Neural crest cell (in vitro differentiated cells): ENCODE measurements at places on chromosomes 16 and 17. TPM values are rescaled to one million over a fixed set of nuclear protein-coding genes. Genes with fewer than 3 reads are reported as not detected.
A peak's percentile ranks its signal among the peaks of the same experiment; 100 is the strongest.

GRCh38 chr16:74107795-74108610 lies 188.6 kb upstream of the PSMD7 start:
- H3K36me3 ChIP-seq = no peaks in the 10 kb centered on the region
- no peaks in the 10 kb centered on the region for H3K4me1 ChIP-seq
- H3K4me3 ChIP-seq = no peak overlapping the region
- DNase-seq = peak; percentile 46

Gene NME2
- 541 and 545 TPM in 2 replicates for total RNA-seq

GRCh38 chr17:79081571-79082276 lies 7.1 kb downstream of the ENGASE start:
- no peaks in the 10 kb centered on the region for H3K36me3 ChIP-seq
- no peaks in the 10 kb centered on the region for H3K27me3 ChIP-seq

- H3K4me3 ChIP-seq = no peak overlapping the region
- DNase-seq = no peak
- H3K4me1 ChIP-seq = peaks cover 5% of the 10 kb centered on the region
- peaks cover 11% of the 10 kb centered on the region for H3K36me3 ChIP-seq
These were observed 72.6 kb downstream of the CLEC16A start for GRCh38 chr16:11016993-11017392.

DNA sequence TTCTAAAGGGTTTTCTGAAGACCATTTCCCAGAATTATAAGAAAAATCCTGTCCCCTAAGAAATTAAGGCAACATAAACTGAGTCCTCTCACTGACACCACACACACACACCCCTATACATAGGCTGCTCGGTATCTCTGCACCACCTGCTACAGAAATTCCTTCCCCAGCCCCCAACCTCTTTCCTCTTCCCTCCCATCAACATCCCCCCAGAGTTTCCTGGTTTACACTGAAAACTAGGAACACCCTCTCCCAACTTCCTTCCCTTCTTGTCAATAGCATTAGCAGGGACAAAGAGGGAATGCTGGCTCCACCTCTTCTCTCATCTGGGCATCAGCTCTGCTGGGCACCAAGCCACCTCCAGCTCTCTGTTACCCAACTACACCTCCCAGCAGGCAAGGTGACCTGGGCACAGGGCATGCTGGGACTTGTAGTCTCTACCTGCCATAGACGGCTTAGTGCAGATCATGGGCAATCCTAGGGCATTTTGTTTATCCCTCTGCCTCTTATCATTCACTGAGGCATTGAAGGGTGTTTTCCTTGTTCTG lies 15.7 kb downstream of the CAVIN1 start:
- no peaks in the 10 kb centered on the region for H3K27me3 ChIP-seq
- H3K4me1 ChIP-seq = peaks cover 29% of the 10 kb centered on the region
- H3K27ac ChIP-seq = no peak overlapping the region
- no peak for DNase-seq

Gene CSH1
- total RNA-seq = not detected in 2 replicates

- H3K27ac ChIP-seq = no peak overlapping the region
- no peaks in the 10 kb centered on the region for H3K36me3 ChIP-seq
- H3K4me1 ChIP-seq = peaks cover 12% of the 10 kb centered on the region
- H3K27me3 ChIP-seq = no peaks in the 10 kb centered on the region
- DNase-seq = no peak
These were observed 570 bp upstream of the BCO1 start for GRCh38 chr16:81237942-81238295.

Gene TNFSF13
- 0.45 and 0.86 TPM in 2 replicates for total RNA-seq

DNA sequence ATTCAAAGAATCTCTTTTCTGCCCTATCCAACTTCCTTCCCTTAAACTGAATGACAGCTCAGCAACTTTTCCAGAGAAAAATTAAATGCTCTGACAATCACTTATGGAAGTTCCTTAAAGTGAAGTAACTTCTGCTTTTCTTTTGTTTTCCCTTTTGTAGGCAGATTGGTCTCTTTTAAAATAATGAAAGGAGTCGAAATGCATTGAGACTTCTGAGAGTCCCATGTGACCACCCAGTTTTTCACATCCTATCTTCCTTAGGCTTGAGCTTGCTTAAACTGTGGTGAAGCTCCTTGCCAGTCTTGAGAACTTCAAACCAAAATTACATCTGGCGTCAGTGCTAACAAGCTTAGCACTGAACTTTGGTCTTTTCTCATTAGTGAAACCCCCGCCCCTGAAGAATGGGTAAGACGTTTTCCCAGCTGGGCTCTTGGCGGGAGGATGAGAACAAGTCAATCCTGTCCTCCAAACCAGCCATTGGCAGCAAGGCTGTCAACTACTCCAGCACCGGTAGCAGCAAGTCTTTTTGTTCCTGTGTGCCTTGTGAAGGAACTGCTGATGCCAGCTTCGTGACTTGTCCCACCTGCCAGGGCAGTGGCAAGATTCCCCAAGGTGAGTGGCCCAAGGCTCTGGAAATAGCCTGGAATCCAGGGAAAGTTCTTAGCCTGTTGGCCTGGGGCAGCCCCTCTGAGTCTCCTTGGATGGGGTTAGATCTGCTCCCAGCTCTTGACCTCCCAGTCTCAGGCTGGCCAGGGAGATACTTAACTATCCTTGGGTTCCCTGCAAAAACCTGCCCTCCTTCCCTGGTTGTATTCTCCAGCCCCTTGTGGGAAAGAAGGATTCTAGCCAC lies 1.2 kb downstream of the TMEM106A start:
- no peaks in the 10 kb centered on the region for H3K36me3 ChIP-seq
- DNase-seq = no peak
- H3K4me1 ChIP-seq = peaks cover 31% of the 10 kb centered on the region
- no peaks in the 10 kb centered on the region for H3K27me3 ChIP-seq
- peak overlapping the region; percentile 91 for H3K4me3 ChIP-seq

- DNase-seq = no peak
- peaks cover 42% of the 10 kb centered on the region for H3K4me1 ChIP-seq
- H3K36me3 ChIP-seq = peaks cover 15% of the 10 kb centered on the region
These were observed 223.4 kb upstream of the TNRC6C start for GRCh38 chr17:77735081-77735565.

Gene HOXB3
- 21.9 and 22.8 TPM in 2 replicates for total RNA-seq

GRCh38 chr17:72034000-72034399 lies 86.8 kb upstream of the SOX9 start:
- H3K27ac ChIP-seq = peak overlapping the region; percentile 14
- H3K4me3 ChIP-seq = no peak overlapping the region
- no peak for DNase-seq
- H3K36me3 ChIP-seq = no peaks in the 10 kb centered on the region

DNA sequence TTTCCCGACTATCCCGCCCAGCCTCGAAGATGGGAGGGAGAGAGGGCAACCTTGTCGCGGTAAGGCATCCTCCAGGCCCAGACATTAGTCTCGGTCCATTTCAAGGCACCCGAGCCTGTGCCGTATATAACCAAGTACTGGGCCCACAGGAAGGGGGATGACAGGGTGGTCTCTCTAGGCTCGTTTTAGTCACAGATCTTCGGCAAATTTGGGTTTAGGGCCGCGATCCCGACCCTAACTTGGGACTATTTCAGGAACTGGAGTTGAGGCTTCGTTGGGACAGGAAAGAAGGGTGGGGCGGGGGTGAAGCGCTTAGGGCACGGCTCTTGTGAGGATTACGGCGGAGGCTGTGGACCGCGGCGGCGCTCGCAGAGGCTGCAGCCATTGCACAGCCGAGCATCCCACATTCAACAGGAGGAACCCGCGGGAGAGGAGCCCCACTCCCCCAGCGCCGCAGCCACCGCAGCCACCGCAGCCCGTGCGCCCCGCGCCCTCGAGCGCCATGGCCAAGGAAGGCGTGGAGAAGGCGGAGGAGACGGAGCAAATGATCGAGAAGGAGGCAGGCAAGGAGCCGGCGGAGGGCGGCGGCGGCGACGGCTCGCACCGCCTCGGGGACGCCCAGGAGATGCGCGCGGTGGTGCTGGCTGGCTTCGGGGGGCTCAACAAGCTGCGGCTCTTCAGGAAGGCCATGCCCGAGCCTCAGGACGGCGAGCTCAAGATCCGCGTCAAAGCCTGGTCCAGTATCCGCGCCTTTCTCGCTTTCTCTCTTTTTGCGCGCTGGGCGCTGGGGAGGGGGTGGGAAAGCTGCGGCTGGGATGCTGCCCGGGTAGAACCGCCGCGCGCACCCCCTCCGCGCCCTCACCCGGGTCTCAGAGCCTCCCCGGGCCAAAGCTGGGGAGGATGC lies at the start of gene VAT1L:
Gene VAT1L (plus strand): TSS at position 384 of the 904 bp plus-strand sequence. CDS start 119 bp downstream, at position 503.
- H3K27me3 ChIP-seq = peaks cover 69% of the 10 kb centered on the region
- peak within 1 kb of the TSS; percentile 94 for H3K4me3 ChIP-seq
- peaks cover 10% of the 10 kb centered on the region for H3K4me1 ChIP-seq
- H3K27ac ChIP-seq = no peak within 1 kb of the TSS
- DNase-seq = peak; percentile 47

DNA sequence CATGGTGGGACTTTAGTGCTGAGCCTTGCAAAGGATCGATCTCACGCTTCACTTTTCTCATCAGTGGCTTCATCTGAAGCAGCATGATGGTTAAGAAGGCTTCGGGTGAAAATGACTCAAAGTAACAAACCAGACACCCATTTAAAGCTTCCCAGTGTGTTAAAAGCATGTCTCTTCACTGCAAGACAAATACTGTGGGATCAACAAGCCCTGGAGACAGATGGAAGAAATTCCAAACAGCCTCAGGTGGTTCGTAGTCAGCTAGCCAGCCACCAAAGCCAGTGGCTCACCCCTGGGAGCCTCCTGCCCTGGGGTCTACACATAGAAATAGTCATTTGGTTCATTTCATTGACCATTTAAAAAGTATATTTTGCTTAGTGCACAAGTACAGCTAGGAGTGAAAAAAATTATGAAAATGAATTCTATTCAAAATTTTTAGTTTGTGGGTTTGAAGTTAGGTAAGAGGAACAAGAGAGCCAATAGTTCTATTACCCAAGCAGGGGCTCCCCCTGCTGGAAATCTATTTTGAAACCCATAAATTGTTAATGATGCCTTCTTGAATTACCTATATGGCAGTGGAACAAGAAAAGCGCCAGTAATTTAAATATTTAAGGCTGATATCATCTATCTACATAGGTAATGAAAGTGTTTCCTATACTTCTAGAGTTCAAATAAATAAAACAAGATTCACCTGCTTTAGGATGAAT lies 51.6 kb downstream of the PMP22 start:
- peak; percentile 29 for DNase-seq
- H3K4me3 ChIP-seq = no peak overlapping the region
- H3K27ac ChIP-seq = no peak overlapping the region
- no peaks in the 10 kb centered on the region for H3K27me3 ChIP-seq
- peaks cover 3% of the 10 kb centered on the region for H3K4me1 ChIP-seq
- peaks cover 3% of the 10 kb centered on the region for H3K36me3 ChIP-seq

DNA sequence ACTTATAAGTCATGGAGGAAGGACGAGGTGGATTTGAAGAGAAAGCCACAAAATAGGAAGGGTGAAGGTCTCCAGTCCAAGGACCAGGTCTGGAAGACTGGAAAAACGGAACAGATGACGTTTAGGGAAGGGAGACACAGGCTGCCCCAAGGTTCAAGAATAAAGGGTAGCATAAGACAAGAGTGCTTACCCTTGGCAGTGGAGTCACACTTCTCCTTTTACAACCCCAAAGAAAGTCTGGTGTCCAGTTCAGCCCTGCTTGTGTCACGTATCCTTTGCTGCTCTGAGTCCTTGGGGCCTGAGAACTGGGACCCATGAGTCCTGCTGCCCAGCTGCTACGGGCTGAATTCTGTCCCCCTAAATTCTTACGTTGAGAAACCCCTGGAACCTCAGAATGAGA lies 13.0 kb upstream of the GGA2 start:
- no peak for DNase-seq
- H3K4me3 ChIP-seq = no peak overlapping the region
- no peaks in the 10 kb centered on the region for H3K27me3 ChIP-seq
- H3K36me3 ChIP-seq = peaks cover 25% of the 10 kb centered on the region

Gene KRT28
- not detected in 2 replicates for total RNA-seq

DNA sequence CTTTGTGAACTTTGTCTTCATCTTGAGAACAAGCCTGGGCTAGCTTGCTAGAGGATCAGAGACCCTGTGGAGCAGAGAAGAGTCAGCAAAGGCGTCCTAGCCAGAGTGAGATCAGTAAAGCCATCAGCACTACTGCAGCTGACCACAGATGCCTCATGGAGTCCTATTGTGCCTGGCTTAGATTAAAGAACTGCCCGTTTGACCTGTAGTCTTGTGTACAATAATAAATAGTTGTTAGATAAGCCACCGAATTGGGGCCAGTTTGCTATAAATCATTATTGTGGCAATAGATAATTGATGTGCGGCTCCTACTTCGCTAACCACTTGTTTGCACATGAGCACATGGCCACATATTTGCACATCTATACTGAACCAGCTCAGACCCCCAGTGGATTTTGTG lies 103.0 kb downstream of the CYLD start:
- DNase-seq = no peak
- H3K27me3 ChIP-seq = peaks cover 23% of the 10 kb centered on the region
- H3K4me3 ChIP-seq = no peak overlapping the region
- H3K27ac ChIP-seq = peak overlapping the region; percentile 10

DNA sequence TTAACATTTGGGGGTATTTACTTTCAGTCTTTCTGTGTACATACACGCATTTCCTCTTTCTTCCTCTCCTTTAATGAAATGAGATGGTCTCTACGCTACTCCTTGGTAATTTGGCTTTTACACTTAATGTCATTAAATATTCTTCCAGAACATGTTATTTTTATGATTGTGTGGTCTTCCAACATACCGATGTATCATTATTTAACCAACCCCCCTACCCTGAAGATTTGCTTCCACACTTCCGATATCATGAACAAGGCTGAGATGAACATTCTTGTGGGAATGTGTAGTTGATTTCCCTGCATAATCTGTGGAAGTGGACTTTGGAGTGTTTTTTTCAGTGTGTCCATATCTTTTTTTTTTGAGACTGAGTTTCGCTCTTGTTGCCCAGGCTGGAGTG lies 2.3 kb upstream of the PGS1 start:
- peaks cover 42% of the 10 kb centered on the region for H3K4me1 ChIP-seq
- peak overlapping the region; percentile 61 for H3K4me3 ChIP-seq
- no peaks in the 10 kb centered on the region for H3K27me3 ChIP-seq
- DNase-seq = no peak
- no peak overlapping the region for H3K27ac ChIP-seq

DNA sequence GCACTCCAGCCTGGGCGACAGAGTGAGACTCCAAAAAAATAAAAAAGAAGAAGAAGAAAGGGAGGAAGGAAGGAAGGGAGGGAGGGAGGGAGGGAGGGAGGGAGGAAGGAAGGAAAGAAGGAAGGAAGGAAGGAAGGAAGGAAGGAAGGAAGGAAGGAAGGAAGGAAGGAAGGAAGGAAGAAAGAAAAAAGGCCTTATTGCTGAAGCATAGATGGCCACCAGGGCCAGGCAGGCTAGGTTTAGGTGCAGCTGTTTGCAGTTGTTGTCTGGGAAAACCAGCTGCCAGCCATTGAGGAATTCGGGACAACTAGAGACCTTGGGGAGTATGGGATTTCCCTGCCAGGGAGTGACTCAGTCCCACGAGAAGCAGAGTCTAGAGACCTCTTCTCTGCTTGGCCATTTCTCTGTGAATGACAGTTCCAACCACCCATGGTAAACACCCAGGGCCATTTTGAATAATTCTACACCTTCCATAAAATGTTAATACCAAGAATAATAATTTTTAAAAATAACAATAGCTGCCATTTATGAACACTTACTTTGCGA lies 31.0 kb downstream of the SCNN1B start:
- H3K27me3 ChIP-seq = peaks cover 2% of the 10 kb centered on the region
- DNase-seq = no peak
- no peak overlapping the region for H3K4me3 ChIP-seq
- no peak overlapping the region for H3K27ac ChIP-seq

Gene ZNF469
- total RNA-seq = 0.52 and 0.58 TPM in 2 replicates
